ENCODE measurements at places on chromosomes 2 and 18.

GRCh38 chr2:236714080-236714479 is 144.5 kb downstream of the ACKR3 start:
- DNase-seq: no peak

DNA sequence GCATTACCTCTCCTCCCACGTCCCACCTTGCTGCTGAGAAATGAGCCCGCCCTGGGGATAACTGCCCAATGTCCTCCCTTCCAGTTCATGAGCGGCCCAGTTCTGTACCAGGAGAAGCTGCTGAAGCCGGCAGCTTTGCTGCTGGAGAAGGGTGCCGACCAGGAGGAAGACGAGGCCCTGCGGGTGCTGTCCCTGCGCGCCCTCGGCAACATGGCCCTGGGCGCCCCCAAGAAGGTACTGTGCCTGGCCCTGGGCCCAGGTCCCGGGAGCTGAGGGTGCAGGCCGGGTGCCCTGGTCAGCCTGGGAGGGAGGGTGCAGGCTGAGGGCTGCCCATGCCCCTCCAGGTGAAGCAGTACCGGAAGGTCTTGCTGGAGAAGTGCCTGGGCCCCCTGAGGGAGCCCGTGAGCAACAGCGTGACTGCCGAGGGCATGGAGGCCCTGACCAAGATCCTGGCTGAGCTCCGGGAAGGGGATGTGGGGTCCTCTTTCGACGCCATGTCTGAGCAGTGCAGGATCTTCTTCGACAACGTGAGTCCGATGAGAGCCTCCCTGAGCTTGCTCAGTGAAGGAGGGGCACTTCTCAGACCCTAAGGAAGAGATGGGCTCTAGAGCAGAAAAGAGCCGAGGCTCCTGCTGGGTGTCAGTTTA is 25.7 kb downstream of the HJURP start:
- peak; percentile 28 for DNase-seq

DNA sequence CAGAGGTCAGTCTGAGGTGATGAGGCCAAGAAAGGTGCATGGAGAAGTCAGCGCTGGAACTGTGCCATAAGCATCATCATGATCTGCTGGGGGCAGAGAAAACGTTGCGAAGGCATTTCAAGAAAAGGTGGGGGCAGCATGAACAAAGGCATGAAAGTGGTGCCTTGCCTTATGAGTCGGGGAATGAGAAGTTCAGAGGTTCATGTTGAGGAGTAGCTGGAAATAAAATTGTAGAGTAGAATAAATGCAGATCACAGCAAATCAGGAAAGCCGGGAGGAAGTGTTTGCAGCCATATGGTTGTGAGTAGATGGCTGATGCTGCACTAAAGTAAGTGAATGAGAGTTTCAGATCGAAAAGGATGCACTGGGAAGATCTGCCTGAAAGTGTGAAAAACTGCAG is 72.1 kb upstream of the ARL5A start:
- no peak for DNase-seq

GRCh38 chr2:191656391-191656790 is 21.5 kb upstream of the NABP1 start:
- no peak for DNase-seq

DNA sequence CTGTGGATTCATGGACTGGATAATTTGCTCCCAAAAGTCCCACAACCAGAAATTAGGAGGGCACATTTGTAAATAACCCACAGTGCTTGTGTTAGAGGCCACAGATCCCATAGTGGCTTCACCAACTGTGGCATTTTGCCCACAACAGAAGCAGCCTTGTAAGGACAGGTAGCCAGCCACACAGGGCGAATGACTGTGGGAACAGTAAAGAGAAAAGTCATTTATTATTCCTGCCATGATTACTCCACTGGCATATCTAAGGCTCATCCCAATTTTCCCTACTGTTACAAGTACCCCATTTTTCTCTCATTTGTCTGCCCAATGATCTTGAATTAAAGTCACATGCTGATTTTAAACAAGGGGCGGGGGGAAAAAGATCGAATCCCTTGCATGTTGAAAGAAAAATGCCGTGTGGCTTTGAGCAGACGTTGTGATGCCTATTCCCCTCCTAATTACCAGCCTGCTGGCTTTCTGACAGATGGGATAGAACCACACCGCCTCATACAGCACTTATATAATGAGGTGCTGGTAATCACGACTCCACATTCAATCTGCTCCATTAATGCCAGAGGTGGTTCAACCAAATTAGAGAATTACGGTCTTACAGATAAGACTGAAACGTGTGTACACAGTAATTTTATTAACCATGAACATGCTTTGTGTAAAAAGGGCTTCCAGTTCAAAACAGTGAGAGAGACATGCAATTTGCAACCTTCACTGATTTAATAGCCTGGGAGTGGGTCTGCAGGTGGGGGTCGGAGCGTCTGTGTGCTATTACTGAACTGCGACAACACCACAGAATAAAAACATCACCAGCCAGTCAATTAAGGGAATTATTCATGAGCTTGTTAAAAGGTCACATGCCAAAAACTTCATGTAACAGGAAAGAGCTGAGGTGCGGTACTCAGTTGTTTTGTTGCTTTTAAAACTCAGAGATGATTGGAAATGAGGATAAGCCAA is 196.0 kb downstream of the TMEM163 start:
- no peak for DNase-seq

- DNase-seq: no peak
These were observed 36.8 kb upstream of the GPR17 start for GRCh38 chr2:127609031-127609751.

- no peak for DNase-seq
These were observed 79.8 kb downstream of the MGAT5 start for GRCh38 chr2:134333646-134334189.

- DNase-seq: no peak
These were observed 141.6 kb downstream of the WDPCP start for GRCh38 chr2:63446658-63447057.

DNA sequence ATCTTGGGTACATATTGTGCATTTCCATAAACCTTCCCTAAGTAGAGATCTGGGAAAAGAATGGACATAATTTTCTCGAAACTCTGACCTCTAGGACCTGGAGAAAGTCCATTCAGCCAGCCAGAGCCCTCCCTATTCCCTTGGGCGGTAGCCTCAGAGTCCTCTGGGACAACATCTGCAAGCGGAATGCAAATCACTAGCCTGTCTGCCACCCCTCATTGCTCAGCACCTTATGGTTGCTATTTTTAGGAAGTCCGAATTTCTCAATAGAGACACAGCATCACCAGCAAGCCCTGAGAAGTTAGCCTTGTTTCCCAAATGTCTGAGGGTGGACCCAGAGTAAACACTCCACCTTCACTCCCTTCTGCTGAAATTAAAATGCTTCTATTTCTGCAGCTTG is 17.6 kb upstream of the CD28 start:
- no peak for DNase-seq

- no peak for DNase-seq
These were observed 73.2 kb downstream of the EMILIN2 start for GRCh38 chr18:2920027-2920426.

DNA sequence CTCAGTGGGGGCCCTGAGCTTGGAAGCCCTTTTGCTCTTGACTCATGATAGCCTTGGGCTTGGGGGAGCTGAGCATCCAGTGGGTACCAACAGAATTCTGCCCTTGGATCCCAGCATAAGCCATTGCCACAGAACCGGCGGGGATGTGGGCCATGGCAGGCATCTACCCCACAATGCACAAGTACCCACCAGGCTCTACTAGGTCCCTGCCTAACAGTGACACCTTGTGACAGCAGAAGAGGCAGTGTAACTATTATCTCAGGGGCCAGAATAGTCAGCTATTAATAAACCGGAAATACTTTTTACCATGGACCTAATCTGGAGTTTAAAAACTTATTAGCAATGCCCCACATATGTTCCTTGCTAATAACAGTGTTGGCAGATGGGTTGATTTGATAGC is 397.2 kb downstream of the TMEM182 start:
- DNase-seq: no peak

DNA sequence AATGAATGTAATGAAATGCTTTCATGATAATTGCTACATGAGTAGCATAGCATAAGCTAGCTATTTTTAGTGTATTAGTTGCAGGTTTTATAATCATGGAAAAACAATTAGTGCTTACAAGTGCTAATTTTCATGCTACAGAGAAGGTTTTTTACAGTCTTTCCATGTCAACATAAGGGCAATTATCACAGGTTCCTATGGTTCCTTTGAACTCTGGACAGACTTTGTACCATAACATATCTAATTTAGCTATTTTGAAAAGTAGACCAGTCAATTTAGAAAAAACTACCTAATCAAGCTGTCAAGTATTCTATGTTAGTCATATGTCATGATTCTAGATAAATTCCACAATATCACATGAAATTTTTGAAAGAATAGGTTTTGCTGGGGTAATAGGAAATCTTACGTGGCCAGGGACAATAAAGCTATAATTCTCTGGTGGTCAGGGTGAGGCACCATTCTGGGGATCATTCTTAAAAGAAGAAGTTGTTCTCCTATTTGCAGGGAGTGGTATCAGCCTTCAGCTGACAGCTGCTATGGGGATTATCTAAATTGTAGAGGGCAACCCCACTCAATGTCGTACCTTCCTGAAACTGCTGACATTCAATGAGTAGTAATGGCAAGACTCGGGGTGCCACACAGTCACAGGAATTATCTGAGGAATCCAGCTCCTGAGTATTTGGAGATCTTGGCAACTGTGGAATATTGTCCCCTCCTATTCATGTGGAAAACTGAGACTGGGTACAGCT is 724.0 kb upstream of the LINC00305 start:
- DNase-seq: no peak

DNA sequence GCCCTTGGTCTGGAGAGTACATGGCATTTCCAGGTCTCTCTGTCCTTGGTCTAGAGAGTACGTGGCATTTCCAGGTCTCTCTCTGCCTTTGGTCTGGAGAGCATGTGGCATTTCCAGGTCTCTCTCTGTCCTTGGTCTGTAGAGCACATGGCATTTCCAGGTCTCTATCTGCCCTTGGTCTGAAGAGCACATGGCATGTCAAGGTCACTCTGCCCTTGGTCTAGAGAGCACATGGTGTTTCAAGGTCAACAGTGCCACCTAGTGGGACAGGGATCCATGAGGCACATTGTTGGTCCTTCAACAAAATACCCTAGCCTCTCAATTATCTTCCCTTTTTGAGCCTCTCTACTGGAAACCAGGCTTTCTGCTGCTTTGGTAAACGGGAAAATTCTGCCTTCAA is 250.2 kb downstream of the OTX1 start:
- DNase-seq: no peak

DNA sequence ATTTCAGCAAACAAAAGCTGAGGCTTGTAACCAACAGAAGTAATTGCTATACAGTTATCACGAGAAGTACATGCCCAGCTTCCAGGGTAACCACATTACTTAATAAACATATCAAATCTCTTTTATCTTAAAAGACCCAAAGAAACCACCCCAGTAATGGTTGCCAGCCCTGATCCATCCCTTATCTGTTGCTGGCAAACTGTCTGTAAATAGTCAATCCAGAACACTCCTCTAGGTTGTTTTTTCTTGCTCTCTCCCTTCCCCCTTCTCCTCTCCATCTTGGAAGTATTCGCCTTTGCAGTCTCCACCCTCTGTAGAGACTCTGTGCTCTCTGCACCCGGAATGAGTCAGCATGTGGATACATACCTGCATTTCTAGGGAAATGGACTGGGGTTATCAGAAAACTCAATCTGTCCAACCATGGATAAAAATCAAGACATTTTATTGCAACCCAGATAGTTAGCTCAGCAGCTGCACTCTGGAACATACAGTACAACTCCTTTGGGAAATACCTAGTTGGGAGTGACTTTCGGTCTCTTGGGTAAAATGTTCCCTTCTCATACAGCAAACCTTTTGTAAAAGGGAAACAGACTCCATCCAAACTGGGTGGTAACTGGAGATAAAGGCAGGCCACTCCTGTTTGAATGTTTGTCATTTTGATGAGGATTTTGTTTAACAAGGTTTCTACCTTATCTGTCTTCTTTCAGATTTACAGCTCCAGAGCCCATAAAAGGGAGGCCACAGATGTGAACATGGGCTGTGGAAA is 123.5 kb upstream of the FOSL2 start:
- no peak for DNase-seq

- DNase-seq: no peak
These were observed 91.5 kb downstream of the ARHGEF33 start for GRCh38 chr2:38981003-38981669.

DNA sequence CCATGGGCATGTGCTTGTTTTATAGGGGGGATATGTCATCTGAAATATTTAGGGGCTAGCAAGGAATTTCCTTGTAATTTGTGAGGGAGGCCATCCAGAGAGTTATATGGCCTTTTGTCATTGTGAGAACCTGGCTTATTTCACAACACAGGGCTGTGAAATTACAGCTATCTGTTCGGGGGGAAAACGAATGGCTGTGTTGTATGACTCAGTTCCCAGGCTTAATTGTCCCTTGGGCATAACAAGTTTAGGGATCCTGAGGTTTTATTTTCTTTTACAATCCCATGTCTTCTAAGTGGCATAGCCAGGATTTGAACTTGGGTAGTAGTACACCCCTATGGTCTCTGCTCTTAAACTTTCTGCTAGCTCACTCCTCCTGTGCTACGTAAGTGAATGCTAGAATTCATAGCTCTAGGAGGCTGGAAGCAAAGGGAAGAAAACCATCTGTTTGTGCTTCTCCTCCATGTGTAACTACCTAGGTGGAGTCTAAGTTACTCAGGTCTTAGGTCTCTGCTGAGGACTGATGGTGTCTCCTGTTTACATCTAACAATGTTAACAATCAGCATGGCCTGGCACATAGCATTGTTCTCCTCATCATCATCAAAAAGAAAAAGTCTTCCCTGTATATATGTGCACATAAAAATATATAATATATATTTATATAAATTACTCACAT is 53.8 kb downstream of the SKA1 start:
- no peak for DNase-seq

DNA sequence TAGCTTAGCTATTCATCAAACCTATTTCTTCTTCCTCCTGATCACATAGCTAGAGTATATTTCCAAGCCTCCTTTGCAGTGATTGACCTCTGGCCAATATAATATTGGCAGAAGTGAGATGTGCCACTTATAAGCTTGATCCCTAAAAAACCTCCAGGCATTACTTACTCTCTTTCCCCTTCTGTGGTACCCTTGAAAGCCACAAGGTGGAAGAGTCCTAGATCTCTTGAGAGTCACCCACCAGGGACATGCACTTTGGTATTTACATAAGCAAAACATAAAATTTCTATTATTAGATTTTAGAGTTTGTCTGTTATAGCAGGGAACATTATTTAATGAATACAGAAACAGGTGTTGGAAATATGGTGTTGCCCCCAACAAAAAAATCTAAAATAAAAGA is 112.0 kb downstream of the EXOC6B start:
- DNase-seq: no peak

DNA sequence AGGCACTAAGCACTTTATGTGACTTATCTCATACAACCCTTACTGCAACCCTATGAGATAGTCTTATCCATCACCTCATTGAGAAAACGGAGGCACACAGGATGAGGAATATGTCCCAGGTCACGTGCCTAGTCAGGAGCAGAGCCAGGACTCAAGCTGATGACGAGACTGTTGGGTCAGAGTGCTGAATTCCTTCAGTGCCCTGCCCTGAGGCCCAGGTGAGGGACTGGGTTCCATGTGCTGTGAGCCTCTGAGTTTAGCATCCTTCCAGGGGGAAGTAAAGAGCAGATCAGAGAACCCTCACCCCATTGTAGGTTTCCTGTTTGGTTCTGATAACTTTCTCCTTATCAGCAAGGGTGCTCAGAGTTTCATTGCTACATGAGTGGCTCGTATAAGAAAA is 11.7 kb upstream of the EDAR start:
- DNase-seq: no peak

- no peak for DNase-seq
These were observed 105.0 kb downstream of the NEDD4L start for GRCh38 chr18:58148954-58149471.

Data from activated CD4-positive, CD25-positive, alpha-beta regulatory T cell treated with anti-CD3 and anti-CD28 coated beads, Interleukin-2, amount 50 U/mL, for 72 hours (primary cell).